Cerebellum (tissue), 4 donors: ENCODE measurements at places on chromosomes 1 and 21.

- no peak for DNase-seq
Measured at GRCh38 chr1:94275083-94275482, 37.7 kb upstream of the ARHGAP29 start.

DNA sequence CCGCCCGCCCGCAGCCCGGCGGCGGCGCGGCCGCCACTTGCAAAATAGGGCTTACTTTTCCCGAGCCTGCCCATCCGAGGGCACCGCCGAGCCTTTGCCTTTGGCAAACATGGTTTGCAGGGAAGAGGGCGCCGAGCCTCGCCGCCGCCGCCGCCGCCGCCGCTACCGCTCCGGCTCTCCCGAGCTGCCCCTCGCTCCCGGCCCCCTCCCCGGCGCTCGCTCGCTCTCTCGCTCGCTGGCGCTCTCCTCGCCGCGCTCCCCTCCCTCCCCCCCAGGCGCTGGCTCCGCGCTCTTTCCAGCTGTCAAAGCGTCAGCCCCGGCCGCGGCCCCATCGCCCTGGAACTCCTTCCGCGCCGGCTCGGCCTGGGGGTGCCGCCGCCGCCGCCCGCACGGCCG lies 298 bp downstream of the SSBP3 start:
- no peak for DNase-seq

DNA sequence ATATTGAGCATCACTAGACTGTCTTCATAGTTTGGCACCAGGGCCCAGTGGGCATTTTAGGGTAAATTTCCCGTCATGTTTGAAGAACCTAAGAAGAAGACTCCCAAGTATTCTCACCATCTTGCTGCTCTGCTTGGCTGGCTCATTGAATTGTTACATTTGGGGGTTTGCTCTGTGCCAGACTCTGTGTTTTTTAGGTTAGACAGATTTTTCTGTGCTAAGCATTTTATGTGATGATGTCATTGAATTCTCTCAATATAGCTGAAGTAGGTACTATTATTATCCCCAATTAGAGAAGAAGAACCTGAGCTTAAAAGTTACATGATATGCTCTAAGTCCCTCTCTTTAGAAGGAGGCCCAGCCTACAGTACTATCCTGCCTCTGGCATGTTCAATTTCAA lies 28.0 kb upstream of the DNASE2B start:
- DNase-seq, result no peak

DNA sequence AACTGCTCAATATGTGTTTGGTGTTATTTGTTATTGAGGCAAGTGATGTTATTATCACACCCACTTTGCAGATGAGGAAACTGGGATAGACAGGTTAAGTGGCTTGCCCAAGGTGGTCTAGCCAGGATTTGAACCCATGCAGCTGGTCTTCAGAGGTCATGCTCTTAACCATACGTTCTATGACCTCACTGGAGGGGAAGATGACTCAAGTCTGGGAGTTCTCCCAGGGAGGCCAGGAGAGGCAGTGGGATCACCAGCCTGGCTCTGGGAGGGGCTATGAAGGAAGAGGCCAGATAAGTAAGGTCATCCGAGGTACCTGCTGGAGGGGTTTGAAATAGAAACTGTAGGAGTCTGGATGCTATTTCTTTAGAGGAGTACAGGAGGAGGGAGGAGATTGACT lies 95.3 kb downstream of the NAV1 start:
- DNase-seq, result no peak

GRCh38 chr1:221840511-221841243 lies 98.8 kb upstream of the DUSP10 start:
- DNase-seq, result no peak

GRCh38 chr1:23989263-23989662 lies 9.1 kb upstream of the SRSF10 start:
- no peak for DNase-seq

- no peak for DNase-seq
Measured at GRCh38 chr21:37800057-37800455, 116.2 kb downstream of the KCNJ6 start.

GRCh38 chr21:46097336-46098293 lies at the start of gene COL6A2:
Gene COL6A2, plus strand, starts transcription at chr21:46098112.
- DNase-seq, result no peak

- DNase-seq, result no peak
Measured at GRCh38 chr21:41665766-41666595, 100.9 kb downstream of the RIPK4 start.

- DNase-seq, result no peak
Measured at GRCh38 chr21:41610042-41610839, 102.3 kb upstream of the TMPRSS2 start.
